ENCODE measurements at places on chromosomes 4 and X.

GRCh38 chrX:40012039-40012867 lies 85.5 kb downstream of the BCOR start:
- no peak for DNase-seq

DNA sequence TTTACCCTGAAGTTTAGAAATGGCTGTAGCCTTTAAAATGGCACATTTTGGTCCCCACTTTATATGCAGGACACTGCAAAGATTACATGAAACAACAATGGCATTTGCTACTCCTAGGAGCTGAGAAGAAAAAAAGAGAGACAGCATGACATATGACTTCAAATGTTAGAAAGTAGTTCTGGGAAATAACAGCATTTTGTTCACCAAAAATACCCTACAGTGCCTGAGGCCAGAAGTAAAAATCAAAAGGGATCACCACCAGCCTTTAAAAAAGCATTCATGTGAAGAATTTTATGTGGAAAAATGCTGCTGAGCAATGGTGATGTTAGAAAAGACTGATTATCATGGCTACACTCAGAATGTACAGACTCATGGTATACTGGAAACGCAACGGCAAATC lies 110.0 kb downstream of the DTHD1 start:
- DNase-seq: no peak

DNA sequence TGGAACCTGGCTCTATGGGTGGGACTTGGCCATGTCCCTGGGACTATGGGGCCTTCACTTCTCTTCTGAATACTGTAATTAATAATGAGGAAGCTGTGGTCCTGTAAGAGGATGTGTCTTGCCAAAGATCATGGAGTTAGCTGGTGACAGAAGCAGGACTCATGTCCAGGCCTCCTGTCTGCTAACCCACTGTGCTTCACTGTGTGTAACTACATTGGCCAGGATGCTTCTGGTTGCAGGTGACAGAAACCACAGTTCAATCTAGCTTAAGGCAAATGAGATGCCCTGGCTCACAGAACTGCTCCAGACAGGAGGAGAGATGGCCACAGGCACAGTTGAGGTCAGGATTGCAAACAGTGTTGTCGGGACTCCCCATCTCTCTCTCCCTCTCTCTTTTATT lies 3.1 kb downstream of the MTMR1 start:
- DNase-seq: no peak

- no peak for DNase-seq
These were observed 6.8 kb upstream of the ACSL4 start for GRCh38 chrX:109739625-109740432.

DNA sequence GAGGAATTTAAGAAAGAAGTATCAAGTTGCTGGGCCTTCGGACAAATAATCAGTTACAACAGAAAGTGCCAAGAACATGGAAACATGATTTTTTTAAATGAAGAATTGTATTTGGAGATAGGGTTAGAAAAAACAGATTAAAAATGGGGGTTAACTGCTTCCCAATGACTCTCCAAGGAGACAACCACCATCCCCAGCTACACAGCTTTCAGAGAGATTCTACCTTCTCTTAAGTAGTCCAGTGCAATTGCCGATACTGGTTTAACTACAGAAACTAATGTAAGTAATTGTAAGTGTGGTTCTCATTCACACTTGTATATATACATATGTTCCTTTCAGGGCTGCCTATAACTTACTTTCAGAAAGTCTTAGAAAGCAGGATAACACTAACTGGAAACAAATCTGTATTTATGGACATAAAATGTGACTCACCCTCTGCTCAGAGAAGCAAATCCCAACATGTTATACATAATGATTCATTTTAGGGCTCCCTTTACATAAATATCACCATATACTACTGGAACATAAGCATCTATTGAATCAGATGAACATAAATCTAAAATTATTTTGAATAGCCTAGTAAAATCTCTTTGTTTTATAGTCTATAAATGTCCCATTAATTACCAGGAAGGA lies 248.9 kb upstream of the UGT8 start:
- DNase-seq: no peak

GRCh38 chr4:16082426-16083240 lies 1.2 kb downstream of the PROM1 start:
- DNase-seq: no peak

GRCh38 chrX:2224161-2224560 lies 276.6 kb downstream of the DHRSX start:
- DNase-seq: no peak

- no peak for DNase-seq
These were observed 172.8 kb upstream of the APOOL start for GRCh38 chrX:84830836-84831235.

DNA sequence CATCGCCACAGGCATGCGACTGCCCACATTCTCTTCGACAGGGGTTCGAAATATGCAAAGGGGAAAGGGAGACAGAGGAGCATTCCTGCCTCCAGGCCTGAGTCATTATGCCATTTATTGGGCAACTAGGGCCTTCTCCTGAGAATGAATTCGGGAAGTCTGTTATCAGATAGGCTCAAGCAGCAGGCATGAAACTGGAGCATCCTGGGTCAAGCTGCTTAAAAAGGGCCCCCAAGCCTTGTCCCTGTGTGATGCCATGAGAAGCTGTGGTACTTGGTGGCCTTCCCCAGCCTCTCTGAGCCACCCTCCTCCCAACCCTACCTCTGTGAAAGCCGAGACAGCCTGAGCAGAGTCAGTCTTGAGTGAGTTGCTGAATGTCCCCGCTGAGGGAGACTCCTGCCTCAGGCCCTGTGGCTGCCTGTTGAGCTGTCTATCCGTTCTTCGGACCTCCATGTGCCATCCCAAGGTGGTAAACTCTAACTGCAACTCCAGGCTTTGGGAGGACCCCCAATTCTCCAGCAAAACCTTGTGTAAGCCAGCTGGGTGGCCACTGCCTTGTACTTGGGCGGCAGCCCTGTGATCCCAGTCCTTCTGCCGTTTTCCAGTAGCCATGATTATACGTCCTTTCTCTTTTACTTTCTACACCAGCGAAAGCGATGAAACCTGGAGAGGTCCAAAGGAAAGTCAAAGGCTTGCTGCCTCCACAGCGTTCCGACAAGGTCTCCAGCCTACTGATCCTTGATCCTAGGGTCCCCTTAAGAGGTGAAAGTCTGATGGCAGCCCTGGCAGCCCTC lies 37.7 kb downstream of the NBDY start:
- DNase-seq: no peak

- DNase-seq: no peak
These were observed 32.9 kb downstream of the PIGG start for GRCh38 chr4:531721-532565.

GRCh38 chrX:153981231-153981630 lies 8.7 kb downstream of the TMEM187 start:
- DNase-seq: no peak

- DNase-seq: no peak
These were observed 8.1 kb upstream of the RPGR start for GRCh38 chrX:38335382-38335781.

DNA sequence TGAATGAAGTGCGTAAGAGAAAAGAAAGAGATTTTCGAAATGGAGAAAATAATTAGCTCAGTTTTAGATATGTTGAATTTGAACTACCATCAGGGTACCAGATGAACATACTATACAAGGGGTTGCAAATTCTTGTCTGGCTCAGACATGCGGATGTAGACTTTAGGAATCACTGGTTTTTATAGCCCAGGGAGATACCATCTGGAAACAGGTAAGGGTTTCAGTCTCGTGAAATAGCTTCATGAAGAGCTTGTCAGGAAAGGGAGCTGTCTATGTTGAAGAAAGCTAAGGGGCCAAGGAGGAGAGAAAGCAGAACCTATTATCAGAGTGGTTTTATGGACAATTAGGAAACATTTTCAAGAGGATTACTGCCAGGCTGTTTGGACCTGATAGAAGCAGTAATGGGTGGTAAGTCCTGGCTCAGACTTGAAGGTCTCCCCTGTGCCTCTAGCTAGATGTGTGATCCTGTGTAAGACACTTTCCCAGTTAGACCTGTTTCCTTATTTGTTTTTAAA lies 6.7 kb downstream of the RAB9A start:
- DNase-seq: no peak

- no peak for DNase-seq
These were observed 30.6 kb upstream of the NSUN7 start for GRCh38 chr4:40719008-40719623.

DNA sequence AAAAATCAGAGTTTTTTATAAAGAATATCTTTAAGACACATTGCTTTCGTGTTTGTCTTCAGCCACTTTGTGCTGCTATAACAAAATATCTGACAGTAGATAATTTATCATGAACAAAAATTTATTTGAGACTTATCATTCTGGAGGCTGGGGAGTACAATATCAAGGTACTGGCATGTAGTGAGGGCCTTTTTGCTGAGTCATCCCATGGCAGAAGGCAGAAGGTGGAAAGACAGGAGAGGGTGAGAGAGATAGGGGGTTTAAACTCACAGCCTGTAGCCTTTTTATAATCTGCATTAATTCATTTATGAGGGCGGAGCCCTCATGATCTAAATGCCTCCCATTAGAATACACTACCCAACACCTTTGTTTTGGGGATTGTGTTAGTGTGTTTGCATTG lies 431.2 kb upstream of the FAM47C start:
- DNase-seq: no peak

DNA sequence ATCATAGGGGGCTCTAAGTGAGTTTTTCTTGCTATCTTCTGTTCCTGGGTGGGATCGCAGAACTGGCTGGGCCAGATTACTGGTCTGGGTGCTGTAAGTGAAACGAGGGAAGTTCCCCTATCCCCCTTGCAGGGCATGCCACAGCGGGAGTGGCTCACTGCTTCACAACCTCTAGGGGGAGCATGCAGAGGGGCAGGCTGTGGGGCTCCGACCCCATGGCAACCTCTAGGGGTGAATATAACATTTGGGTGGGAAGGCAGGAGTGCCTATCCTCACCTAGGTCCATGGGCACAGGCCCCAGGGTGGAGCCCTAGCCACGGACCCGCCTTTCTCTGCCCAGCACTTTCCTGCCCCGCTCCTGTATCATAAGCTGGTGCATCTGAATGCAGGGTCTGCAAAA lies 1.7 kb upstream of the RRAGB start:
- DNase-seq: no peak

DNA sequence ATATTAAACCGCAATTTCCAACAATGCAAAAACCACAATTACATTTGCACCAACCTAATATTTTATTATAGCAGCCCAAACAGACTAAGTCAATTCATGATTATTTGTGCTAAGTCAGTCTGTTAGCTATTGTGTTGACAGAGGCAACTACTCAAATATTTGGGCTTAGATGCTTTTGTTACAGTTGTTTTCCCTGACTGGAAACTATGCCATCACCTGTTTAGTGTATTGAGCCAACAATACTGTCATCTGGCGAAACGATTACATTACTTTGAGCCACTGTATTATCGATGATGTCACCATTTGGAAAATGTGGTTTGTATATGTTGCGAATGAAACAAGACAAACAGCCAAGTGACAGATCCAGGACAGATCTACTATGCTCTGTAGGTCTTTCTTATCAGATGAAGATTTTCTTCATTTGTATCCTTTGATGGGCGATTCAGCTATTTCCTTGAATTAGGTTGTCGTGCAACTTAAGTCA lies 38.7 kb upstream of the INTS6L start:
- no peak for DNase-seq

GRCh38 chr4:60812811-60813210 lies 387.3 kb upstream of the ADGRL3 start:
- no peak for DNase-seq

DNA sequence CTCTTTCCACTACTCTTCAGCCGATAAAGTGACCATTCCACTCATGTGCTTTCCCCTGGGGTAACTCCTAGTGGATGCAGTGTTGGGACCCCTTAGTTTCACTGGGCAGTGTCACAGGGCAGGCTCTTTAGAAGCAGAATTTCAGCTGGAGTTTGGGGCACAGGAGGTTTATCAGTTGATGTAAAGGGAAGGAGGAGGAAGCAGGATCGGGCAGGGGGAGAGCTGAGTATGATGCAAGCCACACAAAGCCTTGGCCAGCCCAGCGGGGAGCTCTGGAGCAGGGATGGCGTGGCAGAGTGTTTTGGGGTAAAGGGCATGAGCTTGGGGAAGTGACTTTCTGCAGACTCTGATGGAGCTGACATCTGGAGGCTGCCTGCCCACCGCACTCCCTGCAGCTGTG lies 19.3 kb downstream of the WDR13 start:
- no peak for DNase-seq

GRCh38 chr4:177225605-177226004 lies 84.1 kb upstream of the NEIL3 start:
- no peak for DNase-seq

DNA sequence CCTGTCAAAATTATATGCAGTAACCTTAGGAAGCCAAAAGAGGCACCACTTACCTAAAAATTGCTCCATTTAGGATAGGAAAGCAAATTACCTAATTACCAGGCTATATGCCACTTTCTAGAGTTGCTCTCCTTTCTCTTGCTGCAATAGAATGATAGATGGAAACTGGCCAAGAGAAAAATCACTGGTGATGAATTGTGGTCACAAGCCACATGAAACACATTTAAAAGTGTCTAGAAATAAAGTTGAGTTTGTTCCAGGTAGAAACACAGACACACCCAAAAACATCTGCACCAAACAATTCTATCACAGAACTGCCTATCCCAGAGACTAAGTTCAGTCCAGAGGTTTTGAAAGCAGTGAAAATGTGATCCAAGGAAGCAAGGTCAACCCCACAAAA lies 337.7 kb downstream of the PCDH19 start:
- no peak for DNase-seq

DNA sequence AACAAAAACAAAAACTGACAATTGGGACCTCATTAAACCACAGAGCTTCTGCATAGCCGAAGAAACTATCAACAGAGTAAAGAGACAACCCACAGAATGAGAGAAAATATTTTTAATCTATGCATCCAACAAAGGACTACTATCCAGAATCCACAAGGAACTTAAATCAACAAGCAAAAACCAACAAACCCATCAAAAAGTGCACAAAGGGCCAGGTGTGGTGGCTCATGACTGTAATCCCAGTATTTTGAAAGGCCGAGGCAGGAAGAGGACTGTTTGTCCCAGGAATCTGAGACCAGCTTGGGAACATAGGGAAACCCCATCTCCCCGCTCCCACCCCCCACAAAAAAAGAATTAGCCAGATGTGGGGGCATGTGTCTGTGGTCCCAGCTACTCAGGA lies 10.7 kb downstream of the C4orf51 start:
- DNase-seq: no peak

DNA sequence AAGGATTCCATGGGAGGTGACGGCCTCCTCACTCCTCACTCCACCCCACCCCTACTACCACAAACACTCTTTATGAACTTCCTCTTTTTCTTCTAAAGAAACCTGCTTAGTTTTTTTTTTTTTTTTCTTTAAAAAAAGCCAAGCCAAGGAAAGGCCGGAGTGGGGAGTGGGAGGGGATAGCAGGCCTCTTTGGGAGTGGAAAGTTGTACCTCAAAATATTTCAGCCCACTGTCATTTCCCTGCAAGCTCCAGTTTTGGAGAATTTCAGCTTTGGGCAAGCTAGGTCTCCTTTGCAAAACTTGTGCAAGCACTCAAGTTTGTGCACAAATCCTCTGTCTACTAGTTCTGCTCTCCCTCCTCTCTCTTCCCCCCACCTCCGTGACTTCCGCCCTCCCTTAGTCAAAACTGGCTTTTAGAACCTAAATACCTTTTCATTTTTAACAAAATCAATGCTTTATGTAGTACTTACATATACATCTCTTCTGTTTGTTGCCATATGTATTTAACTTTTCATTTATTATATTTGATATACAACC lies 512 bp upstream of the ANTXR2 start:
- DNase-seq: no peak
